Posterior cingulate gyrus (tissue), 11 donors: ENCODE measurements at places on chromosomes 4 and X.

DNA sequence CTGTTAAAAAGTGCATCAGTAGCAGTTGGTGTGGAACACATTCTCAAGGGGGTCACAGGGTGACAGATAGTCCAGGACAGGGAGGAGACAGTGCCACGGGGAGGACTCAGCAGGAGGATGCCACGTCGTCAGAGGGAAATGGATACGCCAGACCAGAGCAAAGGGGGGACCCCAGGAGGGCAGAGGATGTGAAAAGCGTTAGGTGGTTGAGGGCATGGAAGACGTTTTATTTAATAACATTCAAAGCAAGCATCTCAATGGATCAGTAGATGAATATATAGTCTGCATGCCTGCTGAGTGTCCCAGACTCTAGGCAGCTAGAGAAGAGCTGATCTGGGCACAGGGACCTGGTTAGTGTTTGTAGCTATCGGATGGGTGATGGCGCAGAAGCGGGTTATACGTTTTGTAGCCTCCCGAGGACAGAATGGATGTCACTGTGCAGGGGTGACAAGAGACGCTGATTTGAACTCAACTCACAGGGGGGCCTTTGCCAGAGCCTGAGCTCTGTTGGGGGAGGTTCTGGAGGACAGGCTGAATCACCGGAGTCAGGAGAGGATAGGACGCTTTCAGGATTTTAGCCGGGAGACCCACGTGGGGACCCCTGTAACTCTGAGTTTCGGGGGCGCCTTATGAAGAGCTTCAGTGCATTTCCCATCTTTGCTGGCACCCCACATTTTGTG lies 81.3 kb downstream of the STOX2 start:
- DNase-seq, result no peak

DNA sequence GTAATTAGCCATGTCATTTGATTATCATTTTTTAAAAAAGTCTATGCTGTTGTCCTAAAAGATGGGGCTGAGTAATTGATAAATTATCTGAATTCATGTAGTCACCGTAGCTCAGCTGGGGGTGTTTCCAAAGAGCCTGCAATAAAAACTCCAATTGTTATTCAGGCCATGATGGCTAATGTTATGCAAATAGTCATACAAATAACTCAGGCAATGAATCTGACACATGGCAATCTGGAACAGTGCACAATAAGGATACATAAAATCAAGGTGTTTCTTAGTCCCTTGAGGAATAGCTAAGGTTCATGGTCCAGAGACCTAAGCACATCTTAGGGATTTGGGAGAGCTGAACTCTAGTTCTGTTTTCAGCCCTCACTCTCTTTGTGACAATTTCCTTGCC lies 15.2 kb downstream of the MMRN1 start:
- no peak for DNase-seq

DNA sequence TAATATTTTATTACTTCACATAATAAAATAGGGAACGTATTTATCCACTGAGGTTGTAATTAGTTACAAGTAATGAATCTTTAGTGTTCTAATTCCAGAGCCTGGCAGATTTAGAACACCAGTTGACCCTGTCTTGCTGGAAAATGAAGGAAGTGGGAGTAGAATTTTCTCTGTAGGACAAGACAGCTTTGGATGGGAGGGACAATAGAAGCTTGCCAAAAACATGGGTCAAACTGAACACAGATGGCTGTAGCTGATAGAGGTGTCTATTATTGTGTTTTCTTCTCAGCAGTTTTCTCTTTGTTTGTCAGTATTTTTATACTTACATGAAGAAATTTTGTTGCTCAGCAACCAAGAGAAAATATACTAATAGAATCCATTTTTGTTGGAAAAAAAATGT lies 20.2 kb downstream of the FAT4 start:
- DNase-seq, result no peak

- peak; percentile 46 for DNase-seq
Observed at GRCh38 chr4:148056879-148057278, 325.0 kb downstream of the ARHGAP10 start.

- no peak for DNase-seq
Observed at GRCh38 chrX:68650491-68650890, 3.0 kb downstream of the STARD8 start.

DNA sequence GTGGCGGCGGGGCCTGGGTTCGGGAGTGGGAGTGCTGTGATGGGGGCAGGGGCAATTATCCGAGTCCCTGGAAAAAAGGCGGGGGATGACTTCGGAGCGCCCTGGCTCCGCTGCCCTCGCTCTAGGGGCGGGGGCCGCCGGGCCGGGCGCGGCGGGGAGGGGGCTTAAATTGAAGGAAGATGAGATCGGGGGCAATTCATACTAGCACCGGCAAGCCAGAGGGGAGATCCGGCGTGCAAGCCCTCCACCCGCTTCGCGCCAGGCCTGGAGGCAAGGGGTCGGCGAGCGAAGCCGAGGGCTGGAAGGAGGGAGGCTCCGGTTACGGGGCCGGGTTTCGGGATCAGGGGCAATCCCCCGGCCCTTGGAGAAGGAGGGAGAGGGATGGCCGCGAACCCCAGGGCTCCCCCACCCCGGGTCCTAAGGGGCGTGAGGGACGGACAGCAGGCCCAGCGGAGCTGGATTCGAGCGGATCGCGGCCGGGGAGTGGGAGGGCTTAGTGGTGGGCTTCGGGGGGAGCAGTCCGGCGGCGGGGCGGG lies 1.2 kb downstream of the BCORL1 start:
- no peak for DNase-seq
